ENCODE measurements at places on chromosomes 16 and 17. TPM values are rescaled to one million over a fixed set of nuclear protein-coding genes. Genes with fewer than 3 reads are reported as not detected.
A peak's percentile ranks its signal among the peaks of the same experiment; 100 is the strongest.

- no peak for DNase-seq
These were observed 8.5 kb downstream of the HASPIN start for GRCh38 chr17:3732210-3732621.

DNA sequence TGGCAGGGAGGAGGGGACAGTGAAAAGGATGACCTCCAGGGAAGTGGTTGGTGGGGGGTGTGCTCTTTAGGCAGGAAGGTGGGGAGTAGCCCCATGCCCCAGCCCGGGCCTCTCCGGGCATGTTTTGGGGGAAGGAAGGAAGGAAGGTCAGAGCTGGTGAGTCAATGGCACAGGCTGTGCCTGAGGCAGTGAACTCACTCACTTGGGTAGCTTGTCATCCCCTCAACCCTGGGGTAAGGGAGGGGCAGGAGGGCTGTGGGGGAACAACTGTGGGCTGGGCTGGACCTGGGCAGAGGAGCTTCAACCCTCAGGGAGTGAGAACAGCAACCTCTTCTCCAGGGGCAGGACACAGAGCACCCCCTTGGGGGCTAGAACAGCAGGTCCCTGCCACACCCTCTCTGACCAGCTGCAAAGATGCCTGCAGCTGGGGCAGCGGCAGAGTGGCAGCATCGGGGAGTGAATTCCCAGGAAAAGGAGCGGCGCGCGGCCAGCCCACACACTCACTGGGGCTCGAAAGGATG lies 6.3 kb downstream of the CSF3 start:
- DNase-seq, result no peak

GRCh38 chr17:15912416-15912955 lies 32.4 kb upstream of the ADORA2B start:
- no peak for DNase-seq

Gene PRR35
- total RNA-seq, result not detected

- DNase-seq, result no peak
These were observed 841 bp downstream of the ALOXE3 start for GRCh38 chr17:8117367-8117979.

Gene NHERF2
- total RNA-seq, result 58.4 TPM

DNA sequence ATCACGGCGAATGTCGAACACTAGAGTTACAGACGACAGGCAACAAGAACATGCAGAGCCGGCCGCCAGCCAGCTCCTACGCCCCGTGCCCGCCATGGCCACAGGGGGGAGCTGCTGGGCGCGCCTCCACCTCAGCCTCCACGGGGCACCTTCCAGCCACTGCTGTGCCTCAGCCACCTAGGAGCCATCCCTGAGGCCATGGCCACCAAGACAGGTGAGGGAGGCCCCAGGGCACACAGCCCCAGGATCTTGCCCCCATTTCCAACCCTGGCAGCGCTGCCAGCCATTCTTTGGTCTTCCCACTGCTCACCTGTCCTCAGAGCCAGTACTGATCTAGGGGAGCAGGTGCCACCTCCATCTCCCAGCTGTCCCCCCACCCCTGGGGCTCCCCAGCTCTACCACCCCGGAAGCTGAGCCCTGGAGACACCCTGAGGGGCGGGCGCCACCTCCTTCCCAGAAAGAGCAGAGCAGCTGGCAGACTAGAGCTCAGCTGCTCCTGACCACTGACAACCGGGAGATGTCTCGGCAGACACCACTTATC lies 11.8 kb downstream of the GNPTG start:
- peak; percentile 23 for DNase-seq

Gene HP
- total RNA-seq, result 18.1 TPM

GRCh38 chr17:56096026-56096810 lies 57.1 kb upstream of the ANKFN1 start:
- DNase-seq, result no peak

GRCh38 chr16:16100631-16101030 lies 122.7 kb downstream of the ABCC6 start:
- no peak for DNase-seq

DNA sequence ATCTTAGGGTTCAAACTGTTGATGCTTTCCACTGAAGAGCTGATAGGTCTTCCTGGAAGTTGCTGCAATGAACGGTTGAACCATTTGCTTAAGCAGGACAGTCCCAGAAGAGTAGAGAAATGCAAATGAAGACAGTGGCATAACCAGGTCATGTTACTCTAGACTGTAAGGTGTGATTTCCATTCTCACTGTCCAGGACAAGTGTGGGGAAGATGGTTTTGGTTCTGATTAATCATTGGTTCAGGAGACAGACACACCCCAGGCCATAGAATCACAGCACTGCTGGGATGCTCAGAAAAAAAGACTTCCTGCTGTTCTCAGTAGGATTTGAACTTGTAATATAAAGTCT lies 34.8 kb upstream of the XYLT2 start:
- no peak for DNase-seq

DNA sequence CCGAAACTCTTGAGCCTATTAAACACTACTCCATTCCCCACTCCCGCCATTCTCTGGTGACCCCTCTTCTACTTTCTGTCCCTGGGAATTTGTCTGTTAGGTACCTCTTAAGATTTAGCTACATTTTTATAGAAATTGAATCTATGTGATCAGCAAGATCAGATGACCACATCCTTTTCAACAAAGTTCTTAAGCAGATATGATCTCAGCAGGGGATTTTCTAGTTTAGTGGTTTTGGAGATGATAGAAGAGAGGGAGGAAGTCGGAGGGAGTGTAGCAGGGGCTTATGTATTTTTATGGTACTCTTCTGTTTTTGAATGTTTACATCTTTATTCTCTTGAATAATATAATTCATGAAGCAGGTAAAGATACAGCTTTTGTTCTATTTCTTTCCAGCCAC lies 40.8 kb downstream of the RPA1 start:
- no peak for DNase-seq

DNA sequence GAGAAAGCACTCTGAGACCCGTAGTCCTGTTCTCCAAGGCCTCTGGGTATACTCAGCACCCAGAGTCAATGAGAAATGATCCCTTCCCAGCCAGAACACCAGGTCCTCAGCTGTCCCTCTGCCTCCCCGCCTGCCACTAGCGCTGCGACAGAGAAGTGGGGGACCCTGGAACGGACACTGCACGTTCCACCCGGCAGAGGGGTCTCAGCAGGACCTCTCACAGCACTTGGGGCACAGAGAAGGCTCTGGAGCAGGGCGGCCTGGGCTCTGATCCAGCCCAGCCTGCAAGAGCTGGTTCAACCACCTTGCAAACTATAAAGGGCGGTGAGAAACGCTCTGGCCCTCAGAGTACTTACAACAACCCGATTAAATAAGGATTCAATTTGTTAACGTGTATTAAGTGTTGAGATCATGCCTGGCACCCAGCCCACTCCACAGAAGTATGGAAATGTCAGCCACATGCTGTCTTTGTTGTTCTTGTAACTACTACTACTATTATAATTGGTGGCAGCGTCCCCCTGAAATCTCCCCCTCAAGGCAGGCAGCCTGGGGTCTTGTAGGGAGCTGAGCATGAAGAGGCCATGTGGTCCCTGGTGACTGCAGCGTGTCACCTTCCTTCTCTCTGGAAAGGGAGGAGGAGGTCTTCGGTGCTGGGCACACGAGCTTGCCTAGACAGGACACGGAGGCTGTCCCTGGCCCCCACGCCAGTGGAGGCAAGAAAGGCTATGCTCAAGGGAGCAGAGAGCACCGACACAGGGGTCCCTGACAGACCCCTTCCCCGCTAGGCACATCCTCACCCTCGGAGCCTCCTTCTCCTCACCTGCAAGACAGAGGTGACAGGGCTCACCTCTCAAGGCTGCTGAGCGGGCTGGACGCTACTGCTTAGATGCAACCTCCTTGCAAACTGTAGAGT lies 2.4 kb downstream of the OSGIN1 start:
- DNase-seq, result no peak

DNA sequence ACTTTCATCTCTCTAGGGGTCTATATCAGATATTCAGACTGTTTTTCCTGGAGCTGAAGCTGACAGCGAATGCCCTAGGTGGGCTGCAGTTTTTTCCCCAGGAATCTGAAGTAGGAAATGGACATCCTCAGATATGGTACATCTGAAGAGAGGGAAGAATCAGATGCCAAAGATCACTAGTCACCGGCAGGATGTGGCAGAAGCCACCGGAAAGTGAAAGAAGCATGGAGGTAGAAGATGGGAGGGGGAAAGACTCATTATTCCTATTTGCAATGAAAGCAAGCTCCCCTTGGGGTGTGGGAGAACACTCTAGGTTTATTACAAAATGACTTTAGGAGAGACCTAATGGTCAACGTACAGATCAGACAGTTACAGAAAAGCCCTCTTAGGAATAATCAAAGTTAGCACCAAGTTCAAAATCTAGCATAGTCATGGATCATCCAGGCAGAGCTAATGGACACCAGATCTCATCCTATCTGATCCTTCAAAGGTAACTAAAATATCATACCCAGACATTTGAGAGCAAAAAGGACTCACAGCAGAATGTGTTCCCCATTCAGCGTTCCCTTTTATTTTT lies 110.7 kb downstream of the HS3ST3A1 start:
- DNase-seq, result no peak

DNA sequence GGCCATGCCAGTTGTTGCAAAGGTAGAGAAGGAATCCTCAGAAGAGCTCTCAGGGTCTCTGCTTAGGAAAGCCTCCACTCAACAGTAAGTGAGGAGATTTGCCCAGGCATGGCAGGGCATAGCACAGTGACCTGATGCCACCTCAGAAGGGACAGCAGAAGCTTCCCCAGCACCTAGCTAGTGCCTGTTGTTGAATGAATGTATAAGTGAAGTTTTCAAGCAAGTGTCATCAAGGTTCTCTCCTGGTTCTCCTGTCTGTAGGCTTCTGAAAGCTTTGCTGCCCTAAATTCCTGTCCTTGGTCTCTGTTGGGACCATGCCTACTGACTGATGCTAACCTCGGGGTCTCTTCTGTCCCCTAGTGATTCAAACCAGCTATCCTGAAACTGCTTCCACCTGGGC lies 114.9 kb upstream of the TBX2 start:
- no peak for DNase-seq

- no peak for DNase-seq
These were observed 157.0 kb downstream of the CPPED1 start for GRCh38 chr16:12646490-12647274.

DNA sequence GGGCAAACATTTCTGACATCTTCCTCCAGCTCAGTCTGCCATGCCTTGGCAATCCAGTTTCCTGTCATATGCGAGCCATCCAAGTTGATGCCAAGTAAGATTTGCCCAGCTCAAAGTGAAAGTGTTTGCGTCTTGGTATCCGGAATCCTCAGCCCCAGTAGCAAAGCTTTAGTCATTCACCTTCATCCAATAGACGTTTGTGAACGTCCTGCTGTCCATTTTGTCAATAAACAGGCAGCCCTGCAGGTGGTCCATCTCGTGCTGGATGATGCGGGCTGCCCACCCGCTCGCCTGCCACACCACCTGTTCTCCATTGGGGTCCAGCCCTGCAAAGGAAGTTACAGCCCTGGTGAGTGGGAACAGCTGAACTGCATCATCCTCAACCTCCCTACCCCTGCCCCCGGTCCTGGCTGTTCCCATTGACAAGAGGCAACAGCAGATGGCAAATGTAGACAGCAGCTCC lies 1.5 kb downstream of the PDF start:
- no peak for DNase-seq

- no peak for DNase-seq
These were observed 77.5 kb upstream of the DYNLRB2 start for GRCh38 chr16:80463326-80463725.

DNA sequence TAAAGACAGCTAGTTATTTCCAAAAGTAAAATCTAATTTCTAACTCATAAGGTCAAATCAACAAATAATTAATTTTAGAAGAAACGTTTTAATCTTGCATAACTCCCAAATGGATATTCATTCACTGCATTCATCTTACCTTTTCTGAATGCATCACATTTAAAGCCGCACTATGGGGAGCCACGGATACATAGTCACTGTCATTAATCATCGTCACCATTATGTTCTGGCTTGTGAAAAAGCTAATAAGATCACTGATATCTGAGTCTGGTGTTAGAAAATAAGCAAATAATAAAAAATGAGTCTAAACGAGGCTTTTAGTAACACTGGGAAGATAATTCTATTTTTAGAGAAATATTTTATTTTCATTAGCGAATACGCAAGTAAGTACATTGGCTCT lies 42.4 kb upstream of the ABCA10 start:
- DNase-seq, result no peak

DNA sequence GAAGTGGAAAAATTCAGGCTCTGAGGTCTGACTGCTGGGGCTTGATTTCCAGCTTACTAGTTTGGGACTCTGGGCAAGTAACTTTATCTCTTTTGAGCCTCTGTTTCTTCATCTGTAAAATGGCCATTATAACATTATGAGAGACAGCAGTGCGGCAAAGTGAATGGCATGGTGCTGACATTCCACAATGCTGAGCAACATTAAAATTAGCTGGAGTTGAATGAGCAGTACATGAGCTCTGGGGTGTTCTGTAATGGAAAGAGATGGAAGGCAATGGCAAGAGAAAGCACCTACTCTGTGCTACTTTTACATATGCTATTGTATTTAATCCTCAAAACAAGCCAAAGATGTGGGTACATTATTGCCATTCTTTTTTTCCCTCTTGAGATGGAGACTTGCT lies 535.7 kb upstream of the CDH11 start:
- no peak for DNase-seq

DNA sequence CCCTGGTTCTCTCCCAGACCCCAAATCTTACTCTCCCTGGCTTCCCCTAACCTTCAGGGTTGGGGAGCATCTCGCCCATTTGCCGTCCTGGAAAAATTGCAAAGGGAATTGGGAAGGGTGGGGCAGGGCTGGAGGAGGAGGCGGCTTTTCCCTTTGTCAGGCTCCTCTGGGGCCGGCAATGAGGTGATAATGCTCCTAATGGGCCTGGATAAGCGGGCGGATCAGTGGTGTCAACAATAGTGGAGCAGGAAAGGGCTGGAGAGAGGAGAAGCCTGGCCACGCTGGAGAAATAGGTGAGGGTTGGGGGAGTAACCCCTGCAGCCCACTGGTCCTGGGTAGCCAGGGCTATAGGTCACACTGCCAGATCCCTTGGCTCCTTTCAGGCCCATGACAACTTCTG lies 12.3 kb downstream of the SCN4A start:
- DNase-seq, result no peak

DNA sequence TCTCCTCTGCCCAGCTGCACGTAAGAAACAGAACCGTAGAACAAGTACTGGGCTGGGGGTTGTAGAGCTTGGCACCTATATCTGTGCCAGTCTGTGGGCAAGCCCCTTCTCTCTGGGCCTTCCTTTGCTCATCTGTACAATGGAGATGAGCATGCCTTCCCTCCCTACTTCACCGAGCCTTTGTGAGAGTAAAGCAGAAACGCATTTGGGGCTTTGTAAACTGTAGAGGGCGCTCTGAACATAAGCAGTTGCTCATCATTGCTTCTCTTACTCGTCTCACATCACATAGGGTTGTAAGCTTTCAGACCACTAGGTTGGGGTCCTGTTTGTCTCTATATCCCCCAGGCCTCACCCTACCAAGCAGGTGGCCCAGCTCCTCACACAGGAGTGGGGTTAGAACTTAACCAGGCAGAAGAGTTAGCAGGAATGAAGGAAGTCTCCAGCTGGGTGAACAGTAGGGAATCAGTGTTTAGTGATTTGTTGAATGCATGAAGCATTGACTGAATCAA lies 15.1 kb downstream of the SAMD14 start:
- peak; percentile 66 for DNase-seq

Gene TSPAN10
- total RNA-seq, result 2.3 TPM

DNA sequence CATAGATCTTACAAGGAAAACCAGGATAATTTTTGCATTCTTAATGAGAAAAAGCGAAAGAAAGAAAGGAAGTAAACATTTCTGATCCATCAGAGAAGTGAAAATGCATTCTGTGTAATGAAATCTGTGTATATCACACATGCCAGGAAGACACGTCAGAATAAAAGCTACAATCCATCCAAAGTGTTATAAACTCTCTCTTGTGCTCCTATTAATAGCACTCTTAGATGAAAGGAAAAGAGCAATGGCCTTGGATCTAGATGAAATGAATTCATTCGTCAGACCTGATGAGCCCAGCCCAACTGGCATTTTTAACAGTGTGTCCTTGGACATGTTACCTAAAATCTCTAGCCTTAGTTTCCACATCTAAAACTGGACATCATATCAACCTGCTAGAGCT lies 885.5 kb downstream of the CDH11 start:
- DNase-seq, result no peak

All from HCT116 (cell line).